NCI-H524 (cell line): ENCODE measurements at places on chromosomes 6 and 20.
A peak's percentile ranks its signal among the peaks of the same experiment; 100 is the strongest.

GRCh38 chr6:44265007-44265721 lies at the start of gene NFKBIE:
Gene NFKBIE (minus strand): TSS chr6:44265551. CDS start chr6:44265346, 205 bp downstream.
- DNase-seq, result peak; percentile 87

GRCh38 chr6:7418238-7418905 lies 28.8 kb downstream of the RIOK1 start:
- no peak for DNase-seq

GRCh38 chr20:32354592-32355416 lies 3.3 kb upstream of the ASXL1 start:
- peak; percentile 18 for DNase-seq

DNA sequence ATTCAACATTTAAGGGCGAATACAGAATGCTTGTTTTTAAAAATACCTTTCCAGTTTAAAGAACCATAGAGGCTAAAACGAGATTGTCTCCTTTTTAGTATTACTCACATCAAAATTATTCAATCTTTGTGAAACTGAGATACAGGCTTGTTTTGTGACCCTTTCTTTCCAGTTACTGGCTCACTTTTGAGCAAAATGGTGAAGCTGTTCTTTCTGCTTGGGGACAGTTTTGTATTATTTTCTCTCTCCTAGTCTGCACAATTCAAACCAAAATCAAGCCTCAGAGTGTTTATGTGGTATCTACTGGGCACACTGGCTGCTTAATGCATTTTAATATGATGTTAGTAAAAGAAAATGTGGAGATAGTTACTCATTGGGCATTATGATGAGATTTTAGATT lies 36.5 kb downstream of the HIVEP1 start:
- DNase-seq, result no peak

DNA sequence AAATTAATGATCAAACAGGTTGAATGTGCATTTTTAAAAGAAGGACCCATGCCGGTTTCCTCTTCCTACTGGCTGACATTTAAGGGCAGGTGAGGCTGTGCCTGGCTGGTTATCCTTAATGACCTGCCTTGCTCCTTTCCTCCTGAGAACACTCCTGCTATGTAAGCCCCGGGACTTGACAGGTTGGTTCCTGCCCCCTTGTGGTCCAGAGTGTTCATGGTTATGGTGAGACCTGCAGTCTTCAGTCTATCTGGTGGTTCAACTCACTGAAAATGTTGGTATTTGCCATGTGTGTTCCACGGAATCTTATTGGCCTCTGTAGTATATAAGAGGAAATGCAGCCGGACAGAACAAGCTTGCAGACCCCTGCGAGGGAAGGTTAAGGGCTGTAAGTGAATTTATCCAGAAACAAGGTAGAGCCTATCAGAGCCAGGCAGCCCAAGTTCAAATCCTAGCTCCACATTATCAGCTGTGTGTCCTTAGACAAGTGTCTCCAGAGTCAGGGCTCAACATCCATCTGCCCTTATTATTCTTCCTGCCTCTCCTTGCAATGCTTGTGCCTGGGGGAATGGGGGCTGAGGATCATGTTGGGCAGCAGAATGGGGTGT lies 5.2 kb upstream of the BPIFA3 start:
- DNase-seq, result peak; percentile 85

DNA sequence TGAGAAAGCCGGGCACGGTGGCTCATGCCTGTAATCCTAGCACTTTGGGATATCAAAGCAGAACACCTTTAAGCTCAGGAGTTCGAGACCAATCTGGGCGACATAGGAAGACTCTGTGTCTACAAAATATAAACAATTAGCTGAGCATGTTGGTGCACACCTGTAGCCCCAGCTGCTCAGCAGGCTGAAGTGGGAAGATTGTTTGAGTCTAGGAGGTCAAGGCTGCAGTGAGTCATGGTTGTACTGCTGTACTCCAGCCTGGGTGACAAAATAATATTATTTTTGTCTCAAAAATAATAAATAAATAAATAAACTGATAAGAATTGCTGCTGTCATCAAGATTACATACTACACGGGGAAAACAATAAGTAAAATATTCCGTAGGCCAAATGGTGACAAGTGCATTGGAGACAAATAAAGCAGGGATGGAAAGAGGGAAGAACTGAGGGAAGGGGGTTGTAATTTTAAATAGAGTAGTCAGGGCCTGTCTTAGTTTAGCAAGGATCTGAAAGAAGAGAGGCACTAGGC lies 14.0 kb upstream of the TOP1 start:
- DNase-seq, result peak; percentile 77

GRCh38 chr6:40599555-40599954 lies 12.4 kb upstream of the LRFN2 start:
- no peak for DNase-seq

GRCh38 chr20:16974855-16975162 lies 226.7 kb downstream of the OTOR start:
- no peak for DNase-seq

DNA sequence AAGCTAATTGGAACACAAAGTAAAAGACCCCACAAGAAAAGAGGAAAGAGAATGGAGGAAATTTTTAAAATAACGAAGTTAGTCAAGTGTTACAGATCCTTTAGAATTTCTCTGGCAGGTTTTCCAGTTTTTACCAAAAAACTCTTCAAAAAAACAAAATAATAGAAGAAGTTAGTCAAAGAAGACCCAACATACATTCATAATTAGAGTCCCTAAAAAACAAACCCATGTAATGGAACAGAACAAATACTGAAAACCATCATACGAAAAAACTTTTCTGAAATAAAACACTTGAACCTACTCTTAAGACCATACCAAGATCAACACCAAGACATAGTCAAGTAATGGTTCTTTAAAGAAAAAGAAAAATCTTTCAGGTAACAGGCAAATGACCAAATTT lies 31.6 kb downstream of the RANBP9 start:
- no peak for DNase-seq

GRCh38 chr6:68240726-68241125 lies 394.4 kb upstream of the ADGRB3 start:
- DNase-seq, result no peak

DNA sequence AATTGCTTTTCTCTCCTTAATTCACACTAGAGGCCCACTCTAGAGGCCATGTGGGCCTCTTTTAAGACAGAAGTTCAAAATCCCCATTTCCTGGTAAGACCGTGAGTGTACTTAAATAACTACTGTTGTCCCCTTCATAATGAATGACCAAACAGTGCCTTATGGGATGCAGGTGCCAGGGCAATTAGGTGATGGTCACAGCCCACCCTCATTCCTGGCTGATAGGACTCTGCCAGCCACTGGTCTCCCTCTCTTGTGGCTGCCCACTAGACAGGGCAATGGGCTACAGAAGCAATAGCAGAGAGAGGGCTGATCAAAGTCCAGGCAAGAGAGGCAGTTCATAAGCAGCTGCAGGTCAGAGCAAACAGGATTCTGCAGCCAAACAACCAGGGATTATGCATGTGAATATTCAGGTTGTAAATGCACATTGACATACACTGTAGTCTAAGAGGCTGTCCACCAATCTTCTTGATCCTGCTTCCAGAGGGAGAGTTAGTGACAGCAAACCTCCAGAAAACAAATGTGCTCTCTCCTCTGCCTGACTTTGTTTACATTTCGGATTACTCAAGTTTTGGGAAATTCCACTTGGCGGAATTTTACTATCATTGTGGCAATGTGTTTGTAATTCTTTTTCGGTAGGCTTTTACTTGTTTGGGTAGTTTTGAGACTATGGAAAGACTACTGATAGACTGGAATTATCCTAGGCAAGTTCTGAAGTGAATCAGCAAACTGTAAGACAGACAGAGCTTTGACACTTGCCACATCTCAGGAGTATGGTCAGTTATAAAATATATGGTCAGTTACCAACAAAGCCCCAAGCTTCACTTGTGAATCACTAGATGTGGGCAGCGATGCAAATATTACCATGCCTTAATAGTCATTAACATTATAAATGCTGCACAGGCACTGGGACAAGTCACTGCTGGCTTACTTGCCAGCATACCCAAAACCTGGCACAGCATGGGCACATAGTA lies 12.8 kb downstream of the PTPRK start:
- DNase-seq, result no peak

DNA sequence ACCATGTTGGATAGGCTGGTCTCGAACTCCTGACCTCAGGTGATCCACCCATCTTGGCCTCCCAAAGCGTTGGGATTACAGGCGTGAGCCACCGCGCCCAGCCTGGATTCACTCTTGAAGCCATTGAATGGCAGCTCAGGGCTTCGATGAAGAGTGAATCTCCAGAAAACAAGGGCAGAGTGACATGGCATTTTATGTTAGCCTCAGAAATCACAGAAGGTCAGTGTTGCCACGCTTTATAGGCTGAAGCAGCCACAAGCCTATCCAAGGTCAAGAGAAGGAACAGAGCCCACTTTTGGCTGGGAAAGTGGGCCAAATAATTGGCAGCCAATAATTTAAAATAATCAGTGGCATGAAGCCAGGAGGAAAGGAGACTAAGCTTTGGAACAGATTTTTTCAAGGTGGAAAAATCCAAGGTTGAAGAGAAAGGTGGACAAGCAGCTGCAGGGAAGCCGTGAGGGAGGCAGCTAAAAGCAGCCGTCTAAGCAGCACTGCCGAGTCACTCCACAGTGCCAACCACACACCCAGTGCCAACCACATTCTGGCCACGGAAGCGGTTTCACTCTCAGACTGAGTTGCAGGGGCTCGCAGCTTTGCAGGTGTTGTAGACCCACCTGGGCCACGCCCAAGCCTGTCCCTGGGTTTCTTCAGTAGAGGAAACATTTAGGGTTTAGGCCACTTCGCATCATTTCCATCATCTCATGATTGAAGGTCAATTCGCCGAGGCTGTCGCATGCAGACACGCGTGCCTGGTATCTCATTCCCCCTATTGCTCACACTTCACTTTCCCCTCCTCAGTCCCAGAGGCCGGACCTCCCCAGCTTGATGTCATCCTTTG lies 17.4 kb upstream of the AVP start:
- DNase-seq, result no peak

GRCh38 chr6:99618649-99619408 lies 12.2 kb downstream of the PRDM13 start:
- no peak for DNase-seq

- DNase-seq, result no peak
These were observed 64.4 kb downstream of the SMPDL3A start for GRCh38 chr6:122853259-122853995.

DNA sequence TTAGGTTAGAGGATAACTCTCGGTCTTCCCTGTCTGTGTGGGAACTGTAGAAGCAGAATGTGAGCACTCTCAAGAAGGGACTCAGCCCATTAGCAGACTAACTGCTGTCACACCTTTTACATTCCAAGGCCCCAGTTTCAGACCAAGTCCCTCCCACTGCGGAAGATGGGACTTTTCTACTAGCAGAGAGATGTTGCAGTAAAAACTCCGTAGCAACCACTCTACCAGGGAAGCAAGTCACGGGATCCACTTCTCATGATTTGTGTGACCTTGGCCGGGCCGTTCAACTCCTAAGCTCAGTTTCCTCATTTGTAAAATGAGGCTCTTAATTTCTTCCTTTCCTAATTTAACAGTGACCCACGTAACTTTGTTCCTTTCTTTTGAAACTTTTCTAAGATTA lies 77.1 kb upstream of the SLC4A11 start:
- DNase-seq, result no peak

- DNase-seq, result no peak
These were observed 377.7 kb downstream of the PLCB1 start for GRCh38 chr20:8509809-8510208.

- no peak for DNase-seq
These were observed 7.6 kb upstream of the SERPINB6 start for GRCh38 chr6:2978923-2979322.

DNA sequence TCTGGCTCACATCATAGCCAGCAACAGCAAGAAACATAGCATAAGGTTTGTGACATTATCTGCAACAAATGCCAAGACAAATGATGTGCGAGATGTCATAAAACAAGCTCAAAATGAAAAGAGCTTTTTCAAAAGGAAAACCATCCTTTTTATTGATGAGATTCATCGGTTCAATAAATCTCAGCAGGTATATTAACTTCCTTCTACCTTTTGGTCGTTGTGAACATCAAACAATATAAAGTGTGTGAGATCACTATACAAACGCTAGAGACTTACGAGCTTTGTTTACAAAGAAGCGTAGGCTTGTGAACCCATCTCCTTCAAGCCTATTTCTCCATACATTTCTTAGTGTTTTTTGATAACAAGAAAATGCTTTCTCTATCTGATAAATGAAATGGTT lies 3.5 kb downstream of the WRNIP1 start:
- DNase-seq, result no peak

- no peak for DNase-seq
These were observed 12.9 kb upstream of the WTAP start for GRCh38 chr6:159714404-159714803.

DNA sequence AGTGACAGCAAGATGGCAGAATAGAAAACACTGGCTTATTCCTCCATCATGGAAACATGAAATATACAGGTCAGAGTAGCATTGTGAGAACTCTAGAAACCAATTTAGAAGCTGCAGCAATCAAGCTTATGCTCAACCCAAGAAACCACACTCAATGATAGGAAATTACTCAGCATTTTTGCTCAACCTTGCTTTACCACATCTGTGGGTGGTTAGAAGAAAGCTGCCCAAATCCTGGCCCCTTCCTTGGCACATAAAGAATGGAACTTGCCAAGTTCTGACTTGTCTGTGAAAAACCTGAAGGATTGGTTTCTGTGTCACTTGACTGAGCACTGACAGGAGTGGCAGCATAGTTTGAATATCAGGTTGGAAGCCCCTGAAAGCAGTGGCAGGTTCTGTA lies 108.0 kb upstream of the MOCS1 start:
- DNase-seq, result no peak

DNA sequence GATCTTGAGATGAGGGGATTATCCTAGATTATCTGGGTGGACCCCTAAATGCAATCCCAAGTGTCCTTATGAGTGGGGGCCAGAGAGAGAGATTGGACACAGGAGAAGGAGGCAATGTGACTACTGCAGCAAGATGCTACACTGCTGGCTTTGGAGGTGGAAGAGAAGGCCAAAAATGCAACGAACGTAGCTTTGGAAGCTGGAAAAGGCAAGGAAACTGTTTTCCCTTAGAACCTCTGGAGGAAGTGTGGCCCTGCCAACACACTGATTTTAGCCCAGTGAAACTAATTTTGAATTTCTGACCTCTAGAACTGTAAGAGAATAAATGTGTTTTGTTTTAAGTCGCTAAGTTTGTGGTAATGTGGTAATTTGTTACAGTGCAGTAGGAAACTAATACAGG lies 15.7 kb downstream of the PPARD start:
- no peak for DNase-seq

- DNase-seq, result no peak
These were observed 137.5 kb upstream of the SYNDIG1 start for GRCh38 chr20:24331939-24332338.
